Suprapubic skin (tissue), 4 donors: ENCODE measurements at places on chromosomes 3 and 15.

DNA sequence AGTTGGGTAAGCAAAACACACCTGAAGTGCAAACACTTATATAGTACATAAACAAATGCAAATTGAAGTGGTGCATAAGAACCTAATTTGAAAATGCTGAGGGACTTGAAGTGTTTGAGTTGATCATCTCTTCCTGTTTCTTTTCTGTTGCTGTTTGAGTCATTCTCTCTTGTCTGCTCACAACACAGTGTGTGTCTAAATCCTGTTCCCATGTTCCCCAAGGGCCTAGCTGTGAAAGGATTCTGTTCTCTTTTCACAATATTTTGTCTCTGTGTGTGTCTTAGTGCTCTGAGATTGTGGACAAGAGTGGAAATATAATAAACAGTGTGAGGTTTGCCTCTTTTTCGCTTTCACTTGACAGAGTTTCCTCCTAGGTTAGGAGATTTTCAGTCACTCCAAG, 6.1 kb downstream of the CD96 start:
- no peak for DNase-seq

DNA sequence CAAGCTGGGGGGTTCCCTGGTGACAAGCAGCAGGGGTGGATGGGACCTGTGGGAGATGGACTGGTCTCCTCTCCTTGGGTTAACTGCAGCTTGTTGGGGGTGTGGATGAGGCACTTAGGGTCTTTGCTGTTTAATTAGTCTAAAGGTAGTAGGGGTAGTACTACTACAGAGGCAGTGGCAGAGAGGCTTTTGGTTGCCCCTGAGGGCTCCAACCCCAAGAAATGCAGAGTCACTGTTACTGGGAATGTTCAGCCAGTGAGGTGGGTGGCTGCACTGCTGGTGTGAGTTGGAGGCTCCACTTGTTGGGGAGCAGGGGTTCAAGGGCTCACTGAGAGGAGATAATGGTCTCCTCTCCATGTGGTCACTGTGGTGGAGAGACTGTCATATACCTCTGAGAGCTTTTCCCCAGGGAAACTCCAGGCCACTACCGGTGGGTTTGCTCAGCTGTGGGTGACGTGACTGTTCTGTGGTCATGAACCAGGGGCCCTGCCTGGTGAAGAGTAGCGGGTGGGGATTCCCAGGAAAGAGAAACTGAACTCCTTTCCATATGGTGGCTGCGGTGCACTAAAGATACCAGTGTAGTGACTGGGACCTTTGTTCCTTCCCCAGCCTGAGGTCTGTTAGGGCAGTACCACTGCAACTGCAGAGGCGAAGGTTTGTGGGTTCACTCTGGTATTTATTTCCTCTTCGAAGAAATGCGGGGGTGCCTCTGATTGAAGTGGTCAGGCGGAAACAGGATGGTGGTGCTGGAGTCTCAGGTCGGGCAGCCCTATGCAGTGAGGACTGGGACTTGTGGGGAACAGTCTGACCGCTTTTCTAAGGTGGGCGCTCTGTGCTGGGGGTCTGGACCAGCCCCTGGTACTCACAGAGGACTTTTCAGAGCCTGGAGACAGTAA, 68.9 kb upstream of the TNFSF10 start:
- no peak for DNase-seq

GRCh38 chr3:108940568-108941263, 13.0 kb downstream of the GUCA1C start:
- no peak for DNase-seq

GRCh38 chr3:40035177-40035576, 225.8 kb downstream of the MYRIP start:
- no peak for DNase-seq

- no peak for DNase-seq
Observed at GRCh38 chr15:39313881-39314280, 267.0 kb upstream of the THBS1 start.

GRCh38 chr15:73467758-73468157, 24.8 kb downstream of the REC114 start:
- DNase-seq, result no peak

DNA sequence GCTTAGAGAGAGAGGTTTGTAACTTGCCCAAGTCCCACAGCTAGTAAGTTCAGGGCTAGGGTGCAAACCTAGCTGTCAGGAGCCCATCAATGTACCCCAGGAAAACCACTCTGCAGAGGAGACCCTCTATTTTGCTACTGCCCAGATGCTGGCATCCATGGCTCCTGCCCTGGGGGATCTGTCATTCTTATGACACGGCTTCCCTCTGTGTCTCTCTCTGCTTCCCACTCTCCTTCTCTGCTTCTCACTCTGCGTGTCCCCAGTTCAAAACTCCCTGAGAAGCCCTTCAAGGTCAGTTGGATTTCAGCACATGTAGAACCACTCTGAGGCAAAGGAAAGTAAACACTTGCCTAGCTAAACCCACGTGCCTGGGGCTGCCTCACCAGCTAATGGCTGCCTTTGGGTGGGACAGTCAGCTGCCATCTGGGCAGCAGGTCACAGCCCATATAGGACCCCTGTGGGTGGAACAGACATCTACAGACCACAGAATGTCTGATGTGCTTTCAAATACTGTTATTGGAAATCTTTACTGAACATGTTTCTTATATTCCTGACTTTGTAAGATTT, 29.4 kb upstream of the SLCO2A1 start:
- peak; percentile 11 for DNase-seq

DNA sequence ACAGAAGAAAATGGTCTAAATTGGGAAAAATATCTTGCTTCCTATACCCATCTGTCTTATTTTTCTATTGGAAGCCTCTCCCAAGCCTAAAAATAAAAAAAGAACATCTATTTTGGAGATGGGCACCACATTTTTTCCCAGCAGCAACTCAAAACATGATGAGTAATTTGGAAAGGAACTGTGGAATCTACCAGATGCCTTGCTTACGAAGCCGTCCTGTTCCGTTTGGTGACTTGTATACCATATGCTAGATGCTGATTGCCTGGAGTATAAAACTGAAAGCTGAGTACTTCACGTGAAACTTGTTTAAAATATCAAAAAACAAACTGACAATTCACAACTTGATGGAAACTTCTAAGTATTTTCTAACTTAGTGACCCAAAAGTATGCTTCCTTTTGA, 491.0 kb downstream of the ROBO2 start:
- DNase-seq, result no peak
